Stimulated activated CD8-positive, alpha-beta memory T cell treated with anti-CD3 and anti-CD28 coated beads, Interleukin-4, amount 100 ng/mL, for 1 hour (primary cell): ENCODE measurements at places on chromosomes 4 and X.

DNA sequence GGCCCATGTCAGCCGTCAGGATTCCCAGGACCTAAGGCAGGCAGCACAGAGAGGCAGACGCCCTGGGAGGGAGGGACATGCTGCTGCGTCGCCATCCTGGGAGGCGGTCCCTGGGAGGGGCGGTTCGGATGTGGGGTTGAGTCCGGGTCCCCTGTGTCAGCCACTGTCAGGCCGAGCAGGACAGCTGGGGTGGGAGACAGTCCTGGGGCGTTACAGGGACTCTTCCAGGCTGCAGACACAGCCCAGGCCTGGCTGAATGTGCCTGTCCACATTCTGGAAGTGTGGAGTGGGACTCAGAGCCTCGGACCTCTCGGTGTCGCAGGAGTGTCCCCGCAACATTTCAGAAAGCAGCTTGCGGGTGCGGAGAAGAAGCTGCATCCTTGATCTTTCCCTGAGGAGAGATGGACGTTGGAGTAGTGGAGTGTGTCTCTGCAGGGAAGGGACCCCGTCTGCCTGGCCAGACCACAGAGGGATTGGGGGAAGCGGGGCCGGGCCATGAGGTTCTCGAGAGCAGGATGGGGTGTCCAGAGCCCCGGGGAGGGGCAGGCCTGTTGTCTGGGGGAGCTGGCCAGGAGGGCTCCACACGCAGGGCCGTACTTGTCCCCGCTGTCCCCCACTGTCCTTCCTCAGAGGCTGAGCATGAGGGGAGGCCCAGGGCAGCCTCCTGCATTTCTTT lies 6.1 kb downstream of the AKAP17A start:
- no peak for DNase-seq

DNA sequence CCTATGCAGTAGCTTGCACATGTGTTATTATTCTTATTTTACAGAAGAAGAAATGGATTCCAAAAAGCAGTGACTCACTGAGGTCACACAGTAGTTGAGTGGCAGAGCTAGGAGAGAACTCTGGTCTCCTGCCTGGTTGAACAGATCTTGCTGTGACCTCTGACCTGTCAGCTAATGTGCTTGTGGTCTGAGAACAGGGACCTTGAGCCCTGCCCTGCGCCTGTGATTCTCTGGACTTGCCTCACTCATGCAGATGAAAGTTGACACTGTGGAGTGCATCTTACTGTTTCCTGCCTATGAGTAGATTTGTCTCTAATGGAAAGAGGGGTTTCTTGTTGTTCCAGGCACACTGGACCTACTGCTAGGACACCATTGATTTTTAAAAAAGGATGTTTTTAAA lies 32.3 kb downstream of the ETNPPL start:
- DNase-seq = no peak

DNA sequence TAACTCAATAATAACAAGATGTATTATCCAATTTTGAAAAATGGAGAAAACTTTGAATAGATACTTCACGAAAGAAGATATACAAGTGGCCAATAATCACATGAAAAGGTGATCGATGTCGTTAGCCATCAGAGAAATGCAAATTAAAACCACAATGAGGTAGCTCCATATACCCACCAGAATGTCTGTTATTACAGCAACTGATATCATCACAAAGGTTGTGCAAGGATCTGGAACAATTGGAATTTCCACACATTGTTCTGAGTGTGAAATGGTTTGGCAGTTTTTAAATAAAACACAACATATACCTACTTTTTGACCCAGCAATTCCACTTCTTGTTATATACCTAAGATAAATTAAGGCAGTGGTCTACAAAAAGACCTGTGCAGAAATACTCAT lies 71.7 kb downstream of the IRS4 start:
- DNase-seq = no peak

GRCh38 chr4:73705721-73706120 lies 34.6 kb upstream of the CXCL8 start:
- no peak for DNase-seq

DNA sequence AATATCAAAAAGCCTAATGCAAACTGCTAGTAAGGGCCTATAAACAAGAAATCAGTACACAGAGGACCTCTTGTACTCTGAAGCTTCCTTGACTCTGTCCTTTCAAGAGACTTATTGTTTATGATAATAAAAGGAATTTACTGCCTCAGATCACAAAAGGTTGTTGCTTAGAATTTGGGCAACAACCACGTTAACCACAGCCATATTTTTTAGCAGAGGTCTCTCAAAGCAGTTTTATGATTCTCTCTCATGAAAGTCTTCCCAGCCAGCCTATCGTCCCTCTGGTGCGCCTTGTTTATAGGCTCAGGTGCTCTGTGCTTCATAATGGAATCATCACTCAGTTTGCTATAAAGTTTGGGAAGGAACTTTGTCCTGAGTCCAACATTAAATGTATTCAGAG lies 270.6 kb downstream of the RCHY1 start:
- no peak for DNase-seq

DNA sequence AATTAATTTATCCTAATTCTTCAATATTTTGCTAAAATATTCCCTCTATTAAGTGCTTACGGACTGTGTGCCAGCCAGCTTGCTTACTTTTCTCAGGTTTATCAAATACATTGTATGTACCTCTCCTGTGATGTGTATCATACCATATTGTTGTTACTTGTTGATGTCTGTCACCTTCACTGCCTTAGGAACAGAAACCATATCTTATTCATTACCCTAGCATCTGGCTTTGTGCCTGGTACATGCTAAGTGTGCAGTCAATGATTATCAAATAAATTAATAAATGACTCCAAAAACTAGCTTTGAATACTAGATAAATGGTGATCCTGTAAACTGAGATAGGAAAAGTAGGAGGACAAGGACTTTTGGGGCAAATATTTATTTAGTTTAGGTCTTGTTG lies 6.9 kb downstream of the CLCN3 start:
- no peak for DNase-seq

DNA sequence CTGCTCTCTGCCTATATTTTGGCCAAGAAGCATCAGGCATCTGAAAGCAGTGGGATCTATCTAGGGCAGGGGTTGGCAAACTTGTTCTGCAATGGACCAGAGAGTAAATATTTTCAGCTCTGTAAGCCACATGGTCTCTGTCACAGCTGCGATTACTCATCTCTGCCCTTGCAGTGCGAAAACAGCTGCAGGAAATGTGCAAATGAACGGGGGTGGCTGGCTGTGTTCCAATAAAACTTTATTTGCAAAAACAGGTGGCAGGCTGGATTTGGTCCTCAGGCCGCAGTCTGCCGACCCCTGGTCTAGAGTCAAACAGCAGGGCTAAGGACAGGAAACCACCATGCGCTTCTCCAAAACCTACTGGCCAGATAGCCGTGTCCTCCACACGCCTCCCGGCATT lies 48.6 kb downstream of the ACOX3 start:
- no peak for DNase-seq

GRCh38 chr4:39750216-39750615 lies 52.3 kb downstream of the UBE2K start:
- DNase-seq = no peak

GRCh38 chrX:68749426-68749825 lies 79.4 kb upstream of the EFNB1 start:
- no peak for DNase-seq

- no peak for DNase-seq
Observed at GRCh38 chr4:47213106-47213505, 181.7 kb downstream of the GABRB1 start.

DNA sequence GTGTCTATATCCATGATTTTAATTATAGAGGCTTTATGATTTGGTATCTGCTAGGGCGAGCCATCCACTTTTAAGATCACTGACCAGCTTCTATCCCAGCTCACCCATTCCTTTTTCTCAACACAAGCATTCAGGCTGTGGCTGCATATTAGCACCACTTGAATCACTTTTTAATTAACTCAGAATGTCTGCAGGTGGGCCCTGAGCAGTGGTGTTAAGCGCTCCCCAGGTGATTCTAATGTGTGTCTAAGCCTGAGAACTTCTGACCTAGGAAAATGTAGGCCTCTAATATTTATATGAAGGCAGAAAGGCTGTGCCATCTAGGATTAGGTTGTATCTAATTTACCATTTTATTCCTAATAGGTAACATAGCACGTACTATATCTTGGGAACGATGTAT lies 19.8 kb upstream of the QRFPR start:
- DNase-seq = no peak

DNA sequence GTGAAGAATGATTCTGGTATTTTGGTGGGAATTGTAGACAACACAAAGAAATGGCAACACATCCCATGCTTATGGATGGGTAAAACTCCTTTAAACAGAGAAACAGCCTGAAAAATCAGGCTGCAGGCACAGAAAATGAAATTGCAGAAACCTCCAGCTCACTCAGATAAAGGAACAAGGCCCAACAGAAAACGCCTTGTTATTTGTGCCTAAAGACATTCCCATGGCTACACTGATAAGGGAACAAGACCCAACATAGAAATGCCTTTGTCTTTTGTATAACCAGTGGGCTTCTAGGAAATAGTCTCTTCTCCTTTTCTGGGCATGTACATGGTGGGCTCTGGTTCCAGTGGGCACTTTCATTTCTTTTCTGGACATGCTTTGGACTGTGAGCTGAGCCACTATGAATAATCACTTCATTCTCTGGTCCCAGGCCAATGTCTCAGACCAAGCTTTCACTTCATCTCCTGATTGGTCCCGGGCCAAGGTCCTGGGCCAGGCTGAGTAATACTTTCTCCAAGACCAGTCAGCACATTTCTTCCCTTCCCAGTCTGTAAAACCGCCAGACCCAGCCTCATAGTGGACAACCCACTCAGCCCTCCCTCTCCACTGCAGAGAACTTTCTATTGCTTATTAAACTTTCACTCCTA lies 160.5 kb downstream of the TBX22 start:
- DNase-seq = no peak

GRCh38 chrX:11558972-11559371 lies 106.7 kb downstream of the ARHGAP6 start:
- no peak for DNase-seq

GRCh38 chrX:71998836-71999509 lies 88.3 kb downstream of the NHSL2 start:
- DNase-seq = no peak

- DNase-seq = no peak
Observed at GRCh38 chr4:26307037-26307800, 13.6 kb upstream of the RBPJ start.

DNA sequence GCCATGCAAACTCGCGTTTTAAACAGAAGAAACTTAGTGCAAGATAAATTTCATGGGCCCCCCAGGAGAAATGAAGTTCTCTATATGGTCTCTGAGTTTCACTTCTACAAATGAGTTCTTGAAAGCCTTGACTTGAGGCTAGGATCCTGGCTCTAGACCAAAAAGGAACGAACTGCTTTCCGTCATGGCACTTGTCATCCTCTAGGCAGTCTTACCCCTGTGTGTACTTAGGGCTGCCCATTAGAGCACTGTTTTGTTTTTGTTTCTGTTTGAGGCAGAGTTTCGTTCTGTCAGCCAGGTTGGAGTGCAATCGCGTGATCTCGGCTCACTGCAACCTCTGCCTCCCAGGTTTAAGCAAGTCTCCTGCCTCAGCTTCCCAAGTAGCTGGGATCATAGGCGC lies 29.0 kb downstream of the RNF4 start:
- no peak for DNase-seq

DNA sequence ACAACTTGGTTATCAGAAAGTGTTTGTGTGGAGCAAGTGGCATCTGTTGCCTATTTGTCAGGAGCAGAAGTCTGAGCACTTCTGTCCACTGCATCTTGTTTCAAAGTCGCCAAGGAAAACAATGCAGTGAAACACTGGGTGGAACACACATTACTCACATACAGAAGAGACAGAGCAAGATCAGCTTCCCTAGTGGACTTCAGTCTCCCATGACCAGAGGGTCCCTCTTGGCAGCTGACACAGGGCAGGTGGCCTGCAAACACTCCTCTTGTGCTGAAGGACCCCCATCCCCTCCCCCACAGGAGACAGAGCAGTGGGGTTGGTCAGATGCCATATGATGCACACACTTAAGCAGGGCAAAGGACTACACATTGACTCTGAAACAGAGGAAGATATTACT lies 3.6 kb upstream of the BBS12 start:
- no peak for DNase-seq

- no peak for DNase-seq
Observed at GRCh38 chr4:6937754-6938153, 28.1 kb downstream of the TBC1D14 start.

- DNase-seq = no peak
Observed at GRCh38 chr4:157045507-157046127, 30.3 kb upstream of the GLRB start.

DNA sequence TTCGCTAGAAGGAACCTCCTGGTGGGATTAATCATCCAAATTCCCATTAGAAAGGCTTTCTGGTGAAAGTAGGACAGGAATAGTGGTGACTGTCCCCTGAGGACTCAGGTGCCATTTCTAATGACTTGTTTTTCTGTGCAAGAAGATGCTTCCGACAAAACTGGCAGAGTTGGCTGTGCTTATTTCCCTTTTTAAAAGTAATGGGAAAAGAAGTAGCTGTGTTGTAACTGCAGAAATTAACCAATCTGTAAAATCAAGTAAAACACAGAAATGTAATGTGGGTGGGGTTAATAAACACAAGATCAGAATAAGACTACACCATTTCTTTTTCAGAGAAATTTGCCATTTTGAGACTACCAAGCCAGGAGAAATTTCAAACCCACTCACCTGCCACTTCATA lies 55.0 kb upstream of the FAM9B start:
- DNase-seq = no peak

DNA sequence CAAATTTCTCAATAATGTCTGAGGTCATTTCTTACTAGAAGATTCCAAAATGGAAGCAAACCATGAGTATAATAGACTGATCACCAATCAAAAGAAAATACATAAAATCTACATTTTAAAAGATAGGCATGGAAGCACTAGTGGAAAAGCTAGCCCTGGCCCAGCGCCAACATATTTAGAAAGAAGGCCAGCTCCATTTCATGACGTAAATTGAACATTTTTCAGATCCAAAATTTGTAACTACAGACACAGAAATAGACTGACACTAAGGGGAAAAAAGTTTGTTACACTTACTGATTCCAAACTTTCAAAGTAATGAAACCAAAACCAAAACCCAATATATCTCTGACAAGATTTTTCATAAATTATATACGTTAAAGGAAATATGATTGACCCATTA lies 117.7 kb downstream of the ADAMTS3 start:
- no peak for DNase-seq
